ENCODE measurements at places on chromosomes 4 and X.

- no peak for DNase-seq
These were observed 74.5 kb upstream of the AFAP1 start for GRCh38 chr4:8013976-8014726.

GRCh38 chr4:144514736-144515135, 131.2 kb upstream of the HHIP start:
- no peak for DNase-seq

GRCh38 chr4:113692809-113693411, 68.6 kb downstream of the CAMK2D start:
- no peak for DNase-seq

- DNase-seq, result no peak
These were observed 28.6 kb downstream of the SULT1B1 start for GRCh38 chr4:69731847-69732246.

DNA sequence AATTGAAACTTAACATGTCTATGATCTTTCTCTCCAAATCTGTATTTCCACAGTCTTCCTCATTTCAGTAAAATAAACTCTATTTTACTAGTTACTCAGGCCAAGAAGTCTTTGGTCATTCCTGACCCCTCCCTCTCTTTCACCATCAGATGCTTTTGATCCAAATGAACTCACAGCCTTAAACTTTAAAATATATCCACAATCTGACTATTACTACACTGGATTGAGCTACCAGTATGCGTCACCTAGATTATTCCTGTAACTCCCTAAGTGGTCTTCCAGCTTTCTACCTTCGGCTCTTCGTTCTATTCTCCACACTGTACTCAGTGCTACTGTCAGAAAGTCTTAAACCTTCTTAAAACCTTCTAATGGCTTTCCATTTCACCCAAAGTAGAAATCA, 195.1 kb downstream of the FBXW7 start:
- DNase-seq, result no peak

- DNase-seq, result no peak
These were observed 236.7 kb downstream of the FAT4 start for GRCh38 chr4:125551466-125551865.

GRCh38 chr4:121726642-121727268, 30.0 kb upstream of the ANXA5 start:
- DNase-seq, result peak; percentile 30

GRCh38 chrX:40933706-40934425, 151.4 kb upstream of the USP9X start:
- DNase-seq, result no peak

DNA sequence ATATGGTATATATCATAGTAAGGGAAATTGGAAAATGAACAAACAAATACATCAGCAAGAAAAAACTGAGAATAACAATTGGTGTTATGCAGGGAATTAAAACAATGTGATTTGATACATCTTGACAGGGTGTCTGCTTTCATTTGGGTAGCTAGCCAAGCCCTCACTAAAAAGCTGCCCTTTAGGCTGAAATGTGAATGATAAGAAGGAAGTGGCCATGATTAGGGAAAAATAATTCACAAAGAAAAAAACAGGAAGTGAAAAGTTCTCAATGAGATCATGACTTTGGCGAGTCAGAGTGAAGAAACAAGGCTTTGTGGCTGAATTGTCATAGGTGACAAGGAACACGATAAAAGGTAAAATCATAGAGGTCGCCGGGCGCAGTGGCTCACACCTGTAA, 675.8 kb upstream of the SLIT2 start:
- DNase-seq, result no peak

GRCh38 chr4:84875636-84876371, 90.7 kb downstream of the WDFY3 start:
- DNase-seq, result no peak

GRCh38 chr4:119039160-119039559, 96.5 kb upstream of the MYOZ2 start:
- no peak for DNase-seq

DNA sequence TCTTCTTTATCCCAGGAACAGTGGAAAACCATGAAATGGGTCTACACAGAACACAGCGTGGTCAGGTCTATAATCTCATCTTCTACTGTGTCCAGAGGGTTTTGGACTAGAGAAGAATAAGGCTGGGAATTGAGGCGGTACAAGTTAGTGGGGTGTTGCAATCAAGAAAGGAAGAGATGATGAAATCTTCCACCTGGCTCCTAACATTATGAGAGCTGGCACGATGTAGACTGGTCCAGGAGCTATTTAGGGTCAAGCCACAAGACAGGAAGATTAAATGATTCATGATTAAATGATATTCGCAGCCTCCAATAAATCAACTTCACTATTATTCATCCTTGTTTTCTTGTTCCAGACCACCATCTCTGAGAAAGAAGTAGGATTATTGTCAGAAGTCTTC, 88.0 kb downstream of the ARSF start:
- DNase-seq, result no peak

GRCh38 chrX:6021316-6022091, 207.2 kb downstream of the NLGN4X start:
- peak; percentile 8 for DNase-seq

GRCh38 chrX:147757750-147758149, 154.0 kb upstream of the FMR1 start:
- DNase-seq, result no peak

- no peak for DNase-seq
These were observed 420.3 kb downstream of the PDHA2 start for GRCh38 chr4:96260064-96260682.

GRCh38 chr4:139319571-139319970, 17.3 kb upstream of the NDUFC1 start:
- DNase-seq, result no peak

DNA sequence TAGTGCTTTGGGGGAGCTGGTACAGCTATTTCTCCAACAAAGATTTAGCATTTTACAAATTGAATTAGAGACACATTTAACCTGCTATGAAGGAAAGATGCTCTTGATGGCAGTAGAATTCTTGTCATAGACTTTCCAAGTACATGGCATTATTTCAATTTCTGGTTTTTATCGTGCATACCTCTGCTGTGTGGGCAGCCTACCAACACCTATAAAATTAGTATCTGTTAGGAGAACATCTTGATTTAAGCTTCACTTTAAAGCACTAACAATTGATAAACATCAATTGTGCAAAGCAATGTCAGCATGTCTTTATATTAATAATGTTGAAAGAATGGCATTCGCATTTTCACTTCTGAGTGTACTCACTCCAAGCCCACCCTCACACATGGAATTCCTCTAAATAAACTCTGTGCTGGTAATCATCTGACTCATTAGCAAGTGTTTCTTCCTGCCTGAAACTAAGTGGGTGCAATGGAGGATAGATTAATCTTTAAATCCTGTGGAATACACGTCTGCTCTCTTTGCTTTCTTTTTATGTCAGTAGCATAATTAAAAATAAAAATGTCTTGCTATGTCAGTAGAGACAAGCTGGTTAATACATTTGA, 279.8 kb upstream of the MAGEB18 start:
- DNase-seq, result no peak

DNA sequence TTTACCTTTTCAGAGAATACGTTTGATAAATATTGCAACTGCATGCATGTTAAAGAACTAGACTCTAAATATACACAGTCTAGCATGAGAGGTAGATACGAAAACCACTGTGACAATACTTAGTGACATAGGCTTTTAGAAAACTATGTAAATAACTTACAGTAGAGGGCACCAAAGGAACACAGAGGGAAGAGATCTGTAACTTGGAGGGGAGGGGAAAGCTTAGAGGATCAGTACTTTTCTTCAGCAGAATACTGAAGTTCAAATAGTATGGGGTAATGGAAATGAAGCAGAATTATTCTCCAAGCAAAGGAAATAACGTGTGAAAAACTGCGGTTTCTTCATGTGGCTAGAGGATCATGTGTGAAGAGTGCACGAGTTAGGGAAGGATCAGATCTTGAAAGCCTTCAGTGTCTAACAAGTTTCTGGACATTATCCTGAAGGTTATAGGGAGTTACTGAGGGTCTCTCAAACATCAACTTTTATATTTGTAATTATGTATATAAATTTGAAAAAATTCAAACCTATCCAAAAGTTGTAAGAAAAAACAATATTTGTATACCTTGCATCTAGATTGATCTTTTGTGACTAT, 264.3 kb downstream of the NPFFR2 start:
- no peak for DNase-seq

DNA sequence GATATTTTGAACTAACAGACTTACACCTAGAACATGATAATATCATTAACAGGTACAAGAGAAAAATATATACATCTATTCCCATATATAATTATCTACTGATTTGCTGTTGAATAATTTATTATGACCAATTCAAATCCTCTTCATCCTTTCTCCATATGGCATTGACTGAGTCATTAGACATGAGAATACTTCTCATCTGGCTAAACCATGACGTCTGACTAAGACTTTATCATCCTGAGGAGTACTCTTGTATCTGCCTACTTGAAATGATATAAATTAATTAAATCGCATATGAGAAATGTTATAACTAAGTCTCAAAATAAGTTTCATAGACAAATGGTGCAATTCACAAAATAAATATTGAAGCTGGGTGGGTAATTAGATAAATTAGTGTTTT, 67.4 kb downstream of the EMCN start:
- DNase-seq, result no peak

DNA sequence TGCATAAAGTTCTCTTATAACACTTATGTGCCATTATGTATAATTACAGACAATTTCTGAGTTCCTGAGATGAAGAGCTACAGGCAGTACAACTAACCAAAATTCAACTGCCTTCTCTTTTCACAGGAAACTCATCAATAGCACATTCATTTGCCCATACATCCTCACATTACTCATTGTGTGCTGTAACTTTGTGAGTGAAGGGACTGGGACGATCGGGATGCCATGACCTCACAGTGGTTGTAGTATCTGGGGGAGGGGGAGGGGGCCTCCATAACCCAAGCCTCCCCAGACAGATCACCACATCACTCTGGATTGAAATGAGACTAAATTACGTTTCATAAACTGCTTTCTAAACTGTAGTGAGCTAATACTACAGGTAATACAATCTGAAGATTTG, 60.7 kb downstream of the ABCG2 start:
- no peak for DNase-seq
